ENCODE measurements at places on chromosomes 6 and 20. TPM values are rescaled to one million over a fixed set of nuclear protein-coding genes. Genes with fewer than 3 reads are reported as not detected.

DNA sequence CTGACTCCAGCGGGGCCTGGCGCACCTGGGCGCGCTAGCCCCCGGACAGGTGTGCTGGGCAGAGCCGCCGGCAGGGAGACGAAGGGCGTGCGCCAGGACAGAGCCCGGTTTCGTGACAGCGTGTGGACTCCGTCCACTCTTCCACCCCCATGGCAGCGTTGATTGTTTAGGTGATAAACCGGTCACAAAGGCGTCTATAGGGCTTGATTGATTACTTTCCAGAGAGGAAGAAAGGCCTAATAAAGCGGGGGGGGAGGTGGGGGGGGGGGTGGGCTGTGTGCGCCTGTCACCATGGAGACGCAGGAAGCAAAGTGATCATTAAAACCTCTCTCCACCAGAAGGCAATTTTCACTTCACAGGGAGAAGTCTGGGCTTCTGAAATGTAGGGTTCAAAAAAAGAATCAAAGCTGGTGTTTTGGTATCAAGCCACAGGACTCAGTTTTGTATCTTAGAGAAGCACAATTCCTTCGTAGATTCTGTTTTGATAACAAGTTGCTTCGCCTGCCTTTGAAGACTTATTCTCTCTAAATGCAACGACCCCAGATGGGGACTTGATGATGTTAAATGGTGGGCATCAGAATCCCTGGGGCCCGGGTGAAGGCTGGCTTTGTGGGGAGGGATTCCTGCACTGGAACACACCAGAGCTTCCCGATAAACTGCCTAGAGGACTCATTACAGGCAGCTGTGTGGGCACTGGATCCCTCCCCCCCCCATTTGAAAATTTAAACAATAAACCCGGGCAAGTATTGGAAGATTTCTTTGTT is 1.4 kb downstream of the PHACTR3 start:
- DNase-seq: no peak

SAMD3 gene
- total RNA-seq: not detected

DNA sequence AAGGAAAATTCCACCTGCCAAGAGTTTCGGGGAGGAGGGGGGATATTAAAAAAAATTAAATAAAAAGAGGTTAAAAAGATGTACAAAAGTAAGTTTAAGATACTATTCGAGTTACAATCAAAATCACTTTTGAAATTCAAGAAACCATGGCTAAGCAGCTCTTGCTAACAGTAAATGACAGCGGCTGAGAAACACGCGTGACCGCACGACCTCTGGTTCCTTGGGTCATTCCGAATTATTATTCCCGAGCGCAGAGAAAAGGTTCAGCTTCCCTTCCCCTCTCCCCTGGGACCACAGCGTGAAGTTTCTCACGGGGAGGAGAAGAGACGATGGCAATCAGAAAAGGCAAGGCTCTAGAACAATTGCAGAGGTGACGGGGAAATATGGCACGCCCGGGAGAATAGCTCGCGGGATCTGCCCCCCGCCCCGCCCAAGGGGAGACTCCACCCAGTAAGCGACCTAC is 496 bp downstream of the TMEM242 start:
- DNase-seq: peak; percentile 75

PEX3 gene
- total RNA-seq: 17.9 TPM

PPP1R3G gene
- 0.40 TPM for total RNA-seq

DUSP15 gene
- not detected for total RNA-seq

GRCh38 chr20:60137657-60138245 is 179.5 kb downstream of the CDH26 start:
- peak; percentile 6 for DNase-seq
